ENCODE measurements at places on chromosomes 3 and 15.

DNA sequence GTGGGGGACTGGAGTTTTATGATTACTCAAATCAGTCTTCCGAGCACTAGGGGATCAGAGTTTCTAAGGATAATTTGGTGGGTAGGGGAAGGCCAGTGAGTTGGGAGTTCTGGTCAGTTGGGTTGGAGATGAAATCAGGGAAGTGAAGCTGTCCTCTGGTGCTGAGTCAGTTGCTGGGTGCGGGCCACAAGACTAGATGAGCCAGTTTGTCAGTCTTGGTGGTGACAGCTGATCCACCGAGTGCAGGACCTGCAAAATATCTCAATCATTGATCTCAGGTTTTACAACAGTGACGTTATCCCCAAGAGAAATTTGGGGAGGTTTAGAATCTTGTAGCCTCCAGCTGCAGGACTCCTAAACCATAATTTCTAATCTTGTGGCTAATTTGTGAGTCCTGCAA, 249.4 kb downstream of the FAM43A start:
- DNase-seq: peak; percentile 60

GRCh38 chr3:131453533-131453932, 49.2 kb downstream of the MRPL3 start:
- DNase-seq: no peak

GRCh38 chr15:69720536-69720935, 267.9 kb downstream of the RPLP1 start:
- DNase-seq: no peak

DNA sequence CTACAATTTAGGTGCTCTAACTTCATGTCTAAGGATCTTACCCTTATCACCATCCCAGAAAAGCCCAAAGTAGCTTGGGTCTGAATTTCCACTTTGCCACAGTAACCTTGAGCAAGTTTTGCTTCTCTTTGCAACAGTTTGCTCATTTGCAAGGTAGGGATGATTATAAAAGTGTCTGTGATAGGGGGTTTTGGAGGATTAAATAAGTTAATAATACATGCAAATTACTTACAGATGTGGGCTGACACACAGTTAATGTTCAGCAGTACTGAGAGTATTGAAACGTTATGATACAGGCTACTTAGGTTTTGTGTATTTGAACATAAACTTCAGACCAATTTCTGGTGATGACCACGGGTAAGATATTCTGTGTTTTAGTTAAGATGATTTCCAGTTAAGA, 444.7 kb upstream of the TPRG1 start:
- DNase-seq: no peak

- peak; percentile 87 for DNase-seq
These were observed 3.5 kb downstream of the SPINT1 start for GRCh38 chr15:40847223-40847961.

Data from inflammatory macrophage treated with lipopolysaccharide for 1 hour (primary cell).